CD4-positive, alpha-beta T cell treated with Interleukin-6 for 4 hours (primary cell): ENCODE measurements at places on chromosomes 3 and 15.

DNA sequence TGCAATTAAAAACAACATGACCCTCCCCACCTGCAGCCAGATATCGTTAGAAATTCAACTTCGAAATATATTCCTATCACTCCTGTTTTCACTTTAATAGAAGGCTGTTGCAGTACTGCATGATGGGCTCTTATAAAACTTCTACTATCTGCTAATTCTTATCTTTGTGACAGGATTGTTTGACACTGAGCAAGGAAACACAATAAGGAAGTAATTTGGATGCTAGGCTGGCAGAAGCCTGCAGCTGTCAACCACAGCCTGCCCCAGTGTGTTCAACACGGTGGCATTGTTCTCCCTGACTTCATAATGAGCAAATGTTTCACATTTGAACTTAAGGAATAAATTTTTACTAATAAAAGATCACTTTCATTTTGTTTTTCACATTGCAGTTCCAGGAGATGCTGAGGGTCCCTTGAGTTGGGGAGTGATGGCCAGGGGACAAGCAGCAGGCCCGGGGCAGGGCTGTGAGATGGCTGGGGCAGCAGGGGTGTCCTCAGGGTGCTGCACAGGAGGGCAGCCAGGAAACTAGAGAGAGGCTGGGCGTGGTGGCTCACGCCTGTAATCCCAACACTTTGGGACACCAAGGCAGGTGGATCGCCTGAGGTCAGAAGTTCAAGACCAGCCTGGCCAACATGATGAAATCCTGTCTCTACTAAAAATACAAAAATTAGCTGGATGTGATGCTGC is 64.8 kb upstream of the SEC61A1 start:
- no peak for DNase-seq

DNA sequence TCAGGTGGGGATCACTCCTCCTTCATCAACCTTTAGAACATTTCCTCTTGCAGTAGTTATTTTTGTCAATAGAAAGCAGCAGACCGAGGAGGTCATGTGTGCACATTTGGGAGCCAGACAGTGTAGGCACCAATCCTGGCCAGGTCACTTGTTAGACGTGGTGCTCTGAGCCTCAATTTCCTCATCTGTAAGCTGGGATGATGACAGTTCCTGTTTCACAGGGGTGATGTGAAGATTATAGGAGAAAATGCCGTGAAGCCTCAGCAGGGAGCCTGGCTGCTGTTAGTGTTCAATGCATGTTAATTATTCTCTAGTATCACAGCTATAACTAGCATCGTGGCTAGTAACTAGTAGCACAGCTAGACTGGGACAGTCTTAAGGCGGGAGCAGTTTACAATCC is 64.7 kb downstream of the ATP2B2 start:
- no peak for DNase-seq

DNA sequence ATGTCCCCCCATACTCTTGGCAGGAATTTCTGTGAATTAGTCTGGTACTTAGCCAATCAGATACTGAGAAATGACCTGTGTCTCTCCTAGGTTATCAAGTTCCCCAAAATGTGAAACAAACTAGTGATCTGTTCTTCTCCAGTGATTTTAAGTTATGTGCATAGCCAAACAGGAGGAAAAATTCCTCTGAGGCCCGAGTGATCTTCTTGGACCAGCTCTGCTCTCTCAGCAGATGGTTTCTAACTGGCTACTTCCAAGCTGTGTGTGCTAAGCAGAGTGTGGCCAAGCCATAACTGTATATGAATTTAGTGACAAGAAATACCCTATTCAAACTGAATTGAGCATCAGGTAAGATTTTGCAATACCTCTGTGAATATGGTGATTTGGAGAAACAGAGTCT is 89.5 kb downstream of the GREM1 start:
- no peak for DNase-seq

GRCh38 chr15:62469478-62469873 is 304.4 kb upstream of the C2CD4B start:
- DNase-seq, result no peak
